T follicular helper cell (primary cell): ENCODE measurements at places on chromosomes 3 and 15.

DNA sequence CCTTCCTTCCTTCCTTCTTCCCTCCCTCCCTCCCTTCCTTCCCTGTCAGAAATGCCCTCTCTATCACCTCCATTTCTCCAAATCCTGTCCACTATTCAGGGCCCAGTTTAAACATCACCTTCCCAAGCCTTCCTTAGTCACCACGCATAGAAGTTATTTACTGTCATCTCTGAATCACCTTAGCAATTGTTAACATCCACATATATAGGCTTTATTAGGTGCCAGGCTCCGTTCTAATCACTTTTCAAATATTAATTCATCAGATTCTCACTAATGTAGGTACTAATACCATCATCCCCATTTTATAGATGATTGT is 1.1 kb upstream of the MAGEF1 start:
- DNase-seq: no peak

GRCh38 chr3:53258600-53259426 is 3.0 kb upstream of the TKT start:
- DNase-seq: no peak

- no peak for DNase-seq
Measured at GRCh38 chr15:65579762-65580161, 31.2 kb downstream of the INTS14 start.

GRCh38 chr3:159378396-159379194 is 576.7 kb downstream of the MFSD1 start:
- no peak for DNase-seq

DNA sequence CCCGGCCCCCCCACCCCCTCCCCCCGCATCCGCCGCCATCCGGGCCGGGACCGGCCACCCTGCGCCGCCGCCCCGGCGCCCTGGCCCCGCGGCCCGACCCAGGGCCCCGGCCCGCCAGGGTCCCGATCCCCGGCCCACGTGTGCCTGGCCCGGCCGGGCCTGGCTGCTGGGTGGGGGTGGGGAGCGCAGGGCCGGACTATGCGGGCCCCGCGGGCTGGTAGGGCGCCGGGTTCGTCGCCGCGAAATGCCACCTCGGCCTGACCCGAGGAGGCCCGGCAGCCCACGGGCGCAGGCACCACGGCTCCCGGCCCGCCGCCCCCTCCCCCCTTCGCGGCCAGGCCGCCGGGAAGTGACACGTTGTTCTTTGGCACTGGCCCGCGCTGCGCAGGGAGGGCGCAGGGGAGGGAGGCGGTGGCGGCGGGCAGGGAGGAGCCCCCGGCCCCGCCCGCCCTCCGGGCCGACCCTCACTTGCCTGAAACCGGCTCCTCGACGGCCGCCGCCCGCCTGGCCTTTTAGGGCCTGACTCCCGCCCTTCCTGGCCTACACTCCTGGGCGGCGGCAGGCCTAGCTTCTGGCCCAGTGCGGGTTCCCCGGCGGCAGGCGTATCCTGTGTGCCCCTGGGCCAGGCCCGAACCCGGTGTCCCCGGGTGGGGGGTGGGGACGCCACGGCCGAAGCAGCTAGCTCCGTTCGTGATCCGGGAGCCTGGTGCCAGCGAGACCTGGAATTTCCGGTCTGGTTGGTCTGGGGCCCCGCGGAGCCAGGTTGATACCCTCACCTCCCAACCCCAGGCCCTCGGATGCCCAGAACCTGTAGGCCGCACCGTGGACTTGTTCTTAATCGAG is 515 bp downstream of the EIF4G1 start:
- peak; percentile 63 for DNase-seq

DNA sequence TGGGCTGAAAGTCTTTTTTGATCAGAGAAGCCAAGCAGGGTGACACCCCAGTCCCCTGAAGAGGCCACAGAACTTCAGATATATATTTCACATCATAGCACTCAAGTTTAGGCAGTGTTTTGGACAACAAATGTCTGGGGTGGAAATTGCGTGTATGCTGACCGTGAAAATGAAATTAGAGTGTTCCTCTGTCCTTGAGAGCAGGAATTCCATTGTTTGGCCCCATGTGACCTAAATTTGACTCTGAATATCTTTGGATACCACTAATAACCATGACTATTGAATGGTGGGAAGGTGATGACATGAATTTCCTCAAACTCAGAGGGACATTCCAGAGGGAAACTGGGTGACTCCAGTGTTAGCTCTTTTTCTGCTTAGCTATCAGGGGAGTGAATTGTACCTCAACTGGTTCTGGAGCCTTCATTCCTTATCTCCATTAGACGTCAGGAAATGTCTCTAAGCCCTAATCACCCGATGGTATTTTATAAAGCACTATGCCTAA is 263.5 kb upstream of the RASGRP1 start:
- no peak for DNase-seq

GRCh38 chr15:36707884-36708435 is 128.5 kb downstream of the CDIN1 start:
- DNase-seq: no peak

DNA sequence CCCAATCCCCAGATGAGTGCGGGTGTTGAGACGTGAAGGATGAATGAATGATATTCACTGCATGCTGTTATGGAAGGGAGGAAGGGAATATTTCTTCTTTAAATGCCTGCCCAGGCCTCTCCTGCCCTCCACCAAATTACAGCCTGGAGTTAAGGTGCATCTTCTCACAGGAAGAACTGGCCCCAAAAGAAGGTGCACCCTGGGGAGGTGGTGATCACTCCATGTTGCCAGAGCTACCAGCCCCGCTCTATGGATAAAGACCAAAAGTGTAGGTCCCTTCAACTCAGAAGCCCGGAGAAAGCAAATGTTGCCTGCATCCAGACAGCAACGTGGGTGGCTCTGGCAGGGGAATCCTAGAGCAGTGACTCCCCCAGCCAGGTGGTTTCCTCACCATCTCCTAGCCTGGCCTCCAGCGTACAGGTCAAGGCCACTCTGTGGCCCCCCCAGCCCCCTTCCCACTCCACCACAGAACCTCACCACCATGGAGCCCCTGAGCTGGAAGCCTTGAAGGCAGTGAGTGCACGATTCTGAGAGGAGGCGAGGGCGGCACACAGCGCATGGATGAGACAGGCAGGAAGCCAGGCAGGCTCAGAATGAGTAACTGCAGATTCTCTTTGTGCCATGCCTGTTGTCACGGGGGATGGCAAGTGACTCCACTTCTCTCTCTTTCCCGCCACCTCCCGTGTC is 3.5 kb upstream of the VIPR1 start:
- DNase-seq: no peak

DNA sequence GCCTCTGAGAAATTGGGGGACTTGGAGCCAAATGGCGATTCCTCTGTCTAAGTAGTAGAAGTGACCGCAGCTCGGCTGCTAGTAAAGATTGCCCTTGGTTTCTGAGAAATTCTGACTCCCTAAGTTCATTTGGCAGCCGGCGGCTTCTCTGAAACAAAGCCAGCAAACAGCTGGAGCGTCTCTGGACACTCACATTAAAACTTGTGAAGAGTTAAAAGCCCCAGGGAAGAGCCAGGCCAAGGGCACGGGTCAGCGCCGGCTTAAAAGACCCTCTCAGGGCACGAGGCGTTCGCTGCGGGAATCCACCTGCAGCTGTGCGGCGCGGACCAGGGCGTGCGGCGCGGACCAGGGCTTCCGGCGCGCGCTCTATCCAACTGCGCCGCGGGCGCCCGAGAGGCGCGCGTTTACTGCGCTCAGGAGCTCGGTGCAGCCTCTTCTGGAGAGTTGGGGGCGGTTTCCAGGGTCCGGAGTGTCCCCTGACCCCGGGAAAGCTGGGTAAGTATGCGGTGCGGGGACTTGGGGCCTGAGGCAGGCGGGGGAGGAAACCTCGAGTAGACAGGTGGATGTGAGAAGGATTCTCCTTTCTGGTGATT is at the start of gene COL6A5:
COL6A5 (plus strand) TSS at position 186 of the 593 bp plus-strand sequence. CDS start 27,967 bp downstream, outside the sequence.
- DNase-seq: no peak

GRCh38 chr15:62067448-62068044 is 769 bp downstream of the C2CD4A start:
- peak; percentile 3 for DNase-seq

DNA sequence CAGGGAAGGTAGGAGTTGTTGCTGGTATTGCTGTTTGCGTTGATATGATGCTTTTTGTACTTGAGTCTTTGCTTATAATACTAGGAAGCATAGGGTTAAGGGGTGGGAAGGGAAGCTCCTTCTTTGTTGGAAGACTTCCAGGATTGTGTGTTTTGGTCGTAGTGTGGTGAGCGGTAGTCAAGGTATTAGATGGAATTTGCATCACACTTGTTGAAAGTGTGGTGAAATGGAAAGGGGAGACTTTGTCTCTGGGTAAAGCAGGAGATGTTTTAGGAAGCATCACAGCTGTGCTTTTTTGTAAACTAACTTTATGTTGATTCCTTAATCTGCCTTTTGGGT is 14.9 kb downstream of the IGSF10 start:
- DNase-seq: no peak

GRCh38 chr15:80697075-80697685 is 2.1 kb downstream of the ABHD17C start:
- no peak for DNase-seq

GRCh38 chr3:82824491-82824890 is 1063.0 kb upstream of the GBE1 start:
- DNase-seq: no peak

- DNase-seq: peak; percentile 39
Measured at GRCh38 chr3:193605876-193606275, 12.9 kb downstream of the OPA1 start.

- no peak for DNase-seq
Measured at GRCh38 chr15:93102211-93102610, 13.2 kb upstream of the RGMA start.

GRCh38 chr15:68054628-68055223 is 611 bp downstream of the PIAS1 start:
- DNase-seq: peak; percentile 17

DNA sequence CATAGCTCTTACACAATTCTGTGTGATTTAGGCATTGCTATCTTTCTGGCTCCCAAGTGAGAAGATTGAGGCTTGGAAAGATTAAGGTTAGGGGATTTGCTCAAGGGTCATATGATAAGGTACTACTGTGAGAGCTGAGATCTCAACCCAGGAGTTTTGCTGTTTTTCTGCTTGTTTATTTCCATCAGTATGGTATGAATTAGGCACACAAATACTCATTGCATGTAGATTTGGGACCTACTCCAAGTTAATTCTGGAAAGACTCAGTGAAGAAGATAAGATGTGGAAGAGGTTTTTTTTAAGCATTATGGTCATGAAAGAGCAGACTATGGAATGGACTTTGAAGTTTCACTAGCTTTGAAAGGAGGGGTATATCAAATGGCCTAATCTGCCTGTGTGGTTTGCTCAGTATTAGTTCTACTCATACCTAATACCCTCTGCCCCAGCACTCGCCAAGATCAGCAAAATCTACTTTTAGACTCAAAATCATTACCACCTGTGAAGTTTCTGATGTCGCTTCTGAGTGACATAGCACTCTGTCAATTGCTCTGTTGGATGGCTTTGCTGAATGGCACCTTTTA is 12.5 kb downstream of the MBNL1 start:
- no peak for DNase-seq

DNA sequence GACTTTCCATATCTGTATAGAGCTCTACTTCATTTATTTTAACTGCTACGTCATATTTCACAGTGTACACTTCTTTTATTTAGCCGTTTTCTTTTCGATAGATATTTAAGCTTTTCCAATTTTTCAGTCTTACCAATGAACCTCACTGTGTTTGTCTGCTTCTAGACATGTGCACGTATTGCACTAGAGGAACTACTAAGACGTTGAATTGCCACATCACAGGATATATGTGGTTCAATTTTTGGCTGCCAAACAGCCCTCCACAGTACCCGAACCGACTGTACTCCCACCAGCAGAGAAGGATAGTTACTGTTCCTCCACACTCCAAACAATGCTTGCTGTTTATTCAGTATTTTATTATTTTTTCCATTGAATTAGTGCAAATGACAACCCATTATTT is 2.0 kb downstream of the NR1I2 start:
- DNase-seq: no peak

- no peak for DNase-seq
Measured at GRCh38 chr3:186090901-186091300, 18.0 kb downstream of the ETV5 start.

DNA sequence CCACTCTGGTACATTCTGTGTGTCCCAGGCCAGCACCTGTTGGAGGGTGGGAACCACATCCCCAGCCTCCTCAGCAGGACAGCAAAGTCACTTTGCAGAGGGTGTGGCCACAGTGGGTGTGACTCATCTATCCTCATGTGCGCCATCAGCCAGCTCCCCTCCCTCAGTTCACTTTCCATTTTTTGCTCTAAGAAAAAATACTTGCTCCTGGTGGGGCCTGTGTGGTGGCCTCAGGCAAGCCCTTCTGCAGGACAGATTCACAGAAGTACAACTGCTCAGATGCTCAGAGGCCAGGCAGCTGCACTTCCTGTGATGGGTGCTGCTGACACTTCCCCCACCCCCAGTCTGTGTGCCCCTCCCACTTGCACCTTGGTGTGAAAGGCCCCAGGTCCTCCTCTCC is 78.3 kb upstream of the ALDH1L1 start:
- DNase-seq: no peak

DNA sequence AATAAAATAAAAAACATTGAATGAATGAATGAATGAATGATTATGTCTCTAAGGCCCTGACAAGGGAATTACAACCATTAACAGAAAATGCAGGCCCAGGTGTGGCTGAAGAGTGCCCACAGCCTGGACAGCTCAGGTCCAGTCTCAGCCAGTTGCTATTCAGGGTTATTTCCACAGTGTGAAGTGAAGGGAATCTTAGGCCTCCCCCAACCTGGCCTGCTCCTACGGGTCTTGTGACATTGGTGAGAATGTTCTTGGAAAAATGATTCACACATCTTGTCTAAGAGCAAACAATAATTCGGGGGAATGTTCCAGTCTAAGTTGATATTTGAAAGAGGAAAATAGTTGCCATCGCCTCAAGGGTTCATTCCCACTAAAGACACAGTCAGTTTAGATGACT is 37.0 kb downstream of the MINDY4B start:
- no peak for DNase-seq

DNA sequence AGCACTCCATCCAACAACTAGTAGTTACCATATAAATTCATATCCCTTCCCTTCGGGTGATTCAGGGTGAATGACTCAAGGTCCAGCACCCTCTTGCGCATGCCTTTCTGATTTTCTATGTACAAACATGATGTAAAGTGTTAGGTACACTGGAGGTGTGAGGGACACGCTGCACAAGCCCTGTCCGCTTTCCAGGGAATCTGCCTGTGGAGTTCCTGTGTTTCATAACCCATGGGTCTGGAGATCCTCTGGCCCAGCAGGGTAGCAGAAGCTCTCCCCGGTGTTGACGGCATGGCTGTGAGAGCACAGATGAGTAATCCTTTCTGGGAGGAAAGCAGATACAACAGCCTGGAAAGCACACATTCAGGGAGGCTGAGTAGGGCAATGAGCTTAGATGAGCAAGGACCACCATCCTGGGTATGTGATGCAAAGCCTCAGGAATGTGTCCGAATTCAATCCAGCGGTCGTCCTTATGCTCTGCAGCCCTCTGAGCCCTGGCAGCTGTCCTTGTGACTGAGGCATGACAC is 142.9 kb upstream of the TP63 start:
- DNase-seq: no peak

DNA sequence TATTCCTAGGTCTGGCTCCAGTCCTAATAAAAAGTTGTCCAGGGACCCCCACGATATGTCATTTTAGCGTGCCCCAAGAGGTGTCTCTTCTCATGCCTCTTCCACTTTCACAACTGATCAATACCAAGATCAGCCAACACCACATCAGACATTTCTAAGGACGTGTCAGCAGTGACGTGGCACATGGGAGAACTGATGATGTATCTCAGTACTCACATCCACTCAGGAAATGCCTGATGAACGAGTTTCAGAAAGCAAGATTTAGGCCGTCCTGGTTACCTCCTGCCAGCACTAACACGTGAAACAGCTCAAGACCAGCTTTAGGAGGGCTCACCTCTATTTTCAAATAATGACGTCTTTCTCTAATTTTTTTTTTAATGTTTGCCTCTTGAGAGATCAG is 19.6 kb downstream of the VGLL4 start:
- peak; percentile 42 for DNase-seq

GRCh38 chr15:81358248-81358647 is 15.8 kb downstream of the TMC3 start:
- DNase-seq: no peak
